ENCODE measurements at places on chromosomes 1 and 21. TPM values are rescaled to one million over a fixed set of nuclear protein-coding genes. Genes with fewer than 3 reads are reported as not detected.

DNA sequence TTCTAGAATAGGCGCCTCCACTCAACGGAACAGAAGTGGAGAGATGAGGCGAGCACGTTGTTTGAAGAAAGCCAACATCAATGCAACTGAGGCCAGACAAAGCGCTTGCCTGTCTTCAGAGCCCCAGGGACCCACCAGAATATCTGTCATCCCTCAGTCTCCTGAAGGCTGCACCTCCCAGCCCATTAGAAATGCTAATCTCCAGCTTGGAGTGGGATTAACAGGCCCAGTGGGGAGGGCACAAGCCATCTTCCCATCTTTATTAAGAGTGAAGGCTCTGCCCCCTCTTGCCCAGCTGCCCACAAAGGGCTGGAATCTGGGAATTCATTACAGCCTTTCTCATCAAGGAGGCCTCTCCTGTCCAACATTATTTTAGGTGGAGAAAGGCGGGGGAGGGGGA lies 16.8 kb upstream of the CNTN2 start:
- DNase-seq, result no peak

DNA sequence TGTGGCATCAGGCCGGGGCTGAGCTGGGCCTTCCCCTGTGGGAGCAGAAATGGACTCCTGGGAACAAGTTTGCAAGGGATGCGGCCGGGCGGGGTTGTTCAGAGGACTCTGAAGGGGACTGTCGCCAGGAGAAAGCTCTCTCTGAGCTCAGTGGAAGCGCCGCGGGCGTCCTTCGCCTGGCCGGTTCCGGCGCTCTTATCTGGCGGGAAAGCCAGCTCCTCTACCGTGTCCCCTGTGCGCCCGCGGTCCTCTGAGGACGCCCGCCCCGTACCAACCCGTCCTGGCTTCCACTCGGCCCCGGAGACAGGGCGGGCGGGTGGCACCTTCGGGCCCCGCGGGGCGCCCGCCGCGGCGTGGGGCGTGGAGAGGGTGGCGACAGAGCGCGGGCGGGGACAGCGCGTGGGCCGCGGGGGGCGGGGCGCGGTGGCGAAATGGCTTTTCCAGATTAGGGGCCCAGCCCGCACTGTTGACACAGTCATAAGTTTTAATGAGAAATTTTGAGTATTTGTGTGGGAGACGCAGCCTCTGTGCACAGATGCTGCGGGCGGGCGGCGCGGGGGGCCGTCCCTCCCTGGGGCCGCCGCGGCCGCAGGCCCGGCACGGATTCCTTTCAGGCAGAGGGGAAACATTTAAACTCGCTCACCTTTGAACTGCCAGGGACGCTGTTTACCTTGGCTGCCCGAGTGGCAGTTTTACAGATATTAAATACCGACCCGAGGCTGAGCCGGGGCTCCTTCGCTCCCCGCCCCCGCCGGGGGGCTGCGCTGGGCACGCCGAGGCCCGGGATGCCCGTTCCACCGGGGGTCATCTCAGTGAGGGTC lies 70.2 kb downstream of the FOXD2 start:
- no peak for DNase-seq

- peak; percentile 7 for DNase-seq
Observed at GRCh38 chr1:109762821-109763645, 690 bp downstream of the EPS8L3 start.

RUNX3 gene
- total RNA-seq, result 119 TPM

- DNase-seq, result no peak
Observed at GRCh38 chr1:151273924-151274466, 8.1 kb upstream of the ZNF687 start.

- peak; percentile 30 for DNase-seq
Observed at GRCh38 chr21:44551340-44551961, at the start of gene KRTAP10-2. TSS of gene KRTAP10-2 (minus strand) at chr21:44551505. CDS start at chr21:44551458, 47 bp downstream.

DNA sequence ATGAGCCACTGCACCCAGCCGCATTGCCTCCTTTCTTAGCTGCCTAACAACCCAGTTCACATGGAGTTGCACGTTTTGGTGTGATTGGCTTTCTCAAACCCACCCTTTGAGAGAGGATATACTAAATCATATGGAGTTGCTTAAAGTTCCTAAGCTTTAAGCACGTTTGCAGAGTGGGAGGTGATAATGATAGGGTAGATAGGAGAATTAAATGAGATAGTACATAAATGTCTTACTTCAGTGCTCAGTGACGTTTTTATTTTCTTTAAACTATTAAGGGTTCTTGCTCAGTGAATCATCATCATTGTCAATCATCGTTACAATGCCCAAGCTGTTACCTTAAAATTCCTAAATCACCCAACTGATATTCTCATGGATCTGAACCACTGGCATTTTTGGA lies 2.9 kb upstream of the SH3D21 start:
- no peak for DNase-seq

DNA sequence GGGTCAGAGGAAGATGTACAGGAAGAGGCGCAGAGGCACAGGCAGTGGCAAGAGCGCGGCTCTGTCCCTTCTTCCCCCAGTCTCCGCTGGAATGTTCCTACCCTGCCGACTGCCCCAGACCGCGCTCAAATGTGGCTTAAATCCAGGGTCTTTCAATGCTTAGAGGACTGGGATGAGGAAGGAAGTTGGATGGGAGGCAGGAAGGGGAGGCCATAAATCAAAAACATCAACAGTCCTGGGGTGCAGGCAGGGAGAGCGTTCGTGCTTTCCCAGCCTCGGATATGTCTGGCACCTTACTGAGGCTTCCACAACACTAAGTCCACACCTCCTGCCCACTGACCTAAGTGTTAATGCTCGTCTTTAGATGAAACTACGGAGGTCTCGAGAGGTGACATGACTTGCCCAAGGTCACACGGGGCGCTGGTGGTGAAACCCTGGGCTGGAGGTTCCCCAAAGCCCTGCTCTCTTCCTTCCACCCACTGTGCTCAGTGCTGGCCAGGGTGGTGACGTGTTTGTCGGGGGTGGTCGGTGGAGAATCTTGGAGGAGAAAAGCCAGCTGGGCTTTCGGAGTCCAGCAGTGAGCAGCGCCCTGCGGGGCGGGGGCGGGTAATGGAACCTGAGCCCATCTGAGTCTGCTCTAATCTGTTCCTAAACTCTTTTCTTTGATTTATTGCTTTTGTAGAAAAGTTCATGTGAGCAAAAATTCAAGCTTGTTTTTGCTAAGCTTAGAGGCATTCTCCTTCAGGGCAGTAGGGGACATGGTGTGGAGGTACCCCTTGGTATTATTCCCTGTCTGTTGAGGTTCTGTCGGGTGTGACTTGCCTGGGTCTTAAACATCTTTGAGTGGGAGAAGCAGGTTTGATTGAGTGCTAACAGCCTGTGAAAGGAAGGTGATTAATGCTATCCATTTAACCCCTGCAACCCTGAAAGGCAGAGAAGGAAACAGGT lies 708 bp downstream of the CDA start:
- DNase-seq, result no peak

DNA sequence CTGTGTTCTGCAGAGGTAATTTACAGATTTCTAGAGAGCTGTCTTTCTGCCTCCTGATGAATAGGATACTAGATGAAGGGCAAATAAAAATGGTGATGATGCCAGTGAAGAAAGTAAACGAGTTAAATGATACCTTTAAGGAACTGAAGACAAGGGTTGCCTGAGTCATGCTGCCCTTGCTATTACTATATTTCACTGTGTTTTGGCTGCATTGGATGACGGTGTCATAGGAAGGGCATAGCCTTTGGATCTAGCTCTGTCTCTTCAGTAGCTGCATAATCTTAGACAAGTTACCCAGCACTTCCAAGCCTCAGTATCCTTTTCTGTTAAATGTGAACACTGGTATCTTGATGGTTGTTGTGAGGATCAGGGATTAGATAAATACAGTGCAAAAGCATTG lies 131.5 kb upstream of the FGGY start:
- DNase-seq, result no peak

DNA sequence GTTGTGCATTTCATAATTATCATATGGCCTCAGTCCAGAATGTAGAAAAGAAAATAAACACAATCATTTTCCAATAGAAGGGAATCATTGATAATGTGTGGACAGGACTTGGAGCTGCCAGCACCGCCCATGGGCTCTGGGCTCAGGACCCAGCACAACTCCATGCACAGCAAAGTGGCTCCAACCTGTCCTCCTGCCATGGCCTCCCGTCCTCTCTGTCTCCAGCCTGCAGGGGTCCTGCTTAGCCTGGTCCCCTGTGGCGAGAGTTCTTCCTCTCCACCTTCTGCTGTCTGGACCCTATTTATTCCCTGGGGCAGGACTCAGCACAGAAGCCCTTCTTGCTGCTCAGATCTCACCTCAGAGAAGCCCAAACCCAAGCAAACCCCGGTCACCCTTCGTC lies 154.1 kb downstream of the CAMTA1 start:
- DNase-seq, result no peak

DNA sequence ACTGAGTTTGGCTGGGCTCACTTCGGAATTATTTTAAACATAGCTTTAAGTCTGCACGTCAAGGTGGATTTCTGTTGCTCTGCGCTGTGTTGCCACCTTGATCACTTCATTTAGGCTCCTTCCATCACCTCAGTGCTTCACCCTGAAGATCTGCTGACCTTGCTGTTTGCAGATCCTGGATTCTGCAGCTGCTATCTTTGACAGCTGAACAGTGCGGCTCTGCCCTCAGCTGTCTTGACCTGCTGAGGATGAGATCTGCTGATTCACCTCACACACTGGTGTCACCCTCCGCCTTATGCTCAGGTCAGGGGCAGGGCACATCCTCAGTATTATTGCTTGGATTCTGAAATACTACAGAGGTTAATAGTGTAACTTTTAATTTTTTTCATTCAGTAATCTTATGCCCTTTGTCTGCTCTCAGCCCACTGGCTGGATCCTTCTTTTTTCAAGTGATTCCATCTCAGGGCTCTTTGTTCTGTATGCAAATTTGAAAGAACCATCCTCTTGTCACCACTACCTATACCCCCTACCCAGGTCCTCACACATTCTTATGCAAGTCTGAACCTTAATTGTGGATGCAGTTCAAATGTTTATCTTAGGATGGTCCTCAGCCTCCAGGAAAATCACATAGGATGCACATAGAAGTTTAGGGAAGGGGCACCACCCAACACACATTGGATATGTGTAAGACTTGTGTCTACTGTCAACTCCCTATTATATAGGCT lies 364.0 kb downstream of the OLFM3 start:
- no peak for DNase-seq

LIN28A gene
- total RNA-seq, result not detected

C1orf87 gene
- total RNA-seq, result not detected

- DNase-seq, result no peak
Observed at GRCh38 chr1:89261926-89262515, 10.6 kb downstream of the GBP5 start.

DNA sequence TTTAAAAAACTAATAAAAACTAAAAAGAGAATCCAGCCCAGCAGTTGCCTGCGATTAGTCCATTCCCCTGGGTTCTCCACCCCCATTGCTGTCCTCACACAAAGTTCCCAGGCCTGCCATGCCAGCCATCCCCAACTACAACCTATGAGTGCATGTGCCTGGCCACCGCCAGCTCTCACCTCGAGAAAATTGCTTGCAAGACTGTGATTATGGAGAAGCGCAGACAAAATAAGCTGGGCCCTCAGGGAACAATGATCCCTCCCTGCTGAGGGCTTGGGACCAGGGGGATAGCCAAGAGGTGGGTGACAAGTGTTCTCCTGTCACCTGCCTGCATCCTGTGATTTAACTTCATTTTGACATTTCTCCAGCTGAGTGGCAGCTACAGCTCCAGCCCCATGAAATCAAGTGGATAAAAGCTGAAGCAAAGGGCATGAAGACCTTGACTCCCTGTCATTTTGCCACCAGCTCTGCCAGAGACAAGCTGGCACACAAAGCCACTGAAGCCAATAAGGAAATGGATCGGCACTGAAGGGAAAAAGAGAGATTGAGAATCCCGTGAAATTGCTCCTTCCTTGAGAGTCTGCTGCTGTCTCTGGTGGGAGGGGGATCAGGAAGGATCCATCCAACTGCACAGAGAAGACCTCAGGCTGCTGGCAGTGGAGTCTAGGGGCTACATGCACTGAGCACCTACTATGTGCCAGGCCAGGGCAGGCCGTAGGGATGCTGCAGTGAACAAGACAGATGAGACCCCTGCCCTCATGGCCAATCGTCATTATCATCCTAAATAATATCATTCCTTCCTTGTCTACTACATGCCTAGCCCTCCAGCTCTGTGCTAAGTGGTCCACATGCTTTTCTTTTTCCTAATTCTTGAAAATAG lies 40.7 kb downstream of the MATN1 start:
- no peak for DNase-seq

TEX38 gene
- not detected for total RNA-seq

- no peak for DNase-seq
Observed at GRCh38 chr21:41850085-41850484, 29.1 kb downstream of the PRDM15 start.

NPR1 gene
- total RNA-seq, result not detected

FBLIM1 gene
- 0.21 TPM for total RNA-seq

DPM3 gene
- 26.4 TPM for total RNA-seq

DNA sequence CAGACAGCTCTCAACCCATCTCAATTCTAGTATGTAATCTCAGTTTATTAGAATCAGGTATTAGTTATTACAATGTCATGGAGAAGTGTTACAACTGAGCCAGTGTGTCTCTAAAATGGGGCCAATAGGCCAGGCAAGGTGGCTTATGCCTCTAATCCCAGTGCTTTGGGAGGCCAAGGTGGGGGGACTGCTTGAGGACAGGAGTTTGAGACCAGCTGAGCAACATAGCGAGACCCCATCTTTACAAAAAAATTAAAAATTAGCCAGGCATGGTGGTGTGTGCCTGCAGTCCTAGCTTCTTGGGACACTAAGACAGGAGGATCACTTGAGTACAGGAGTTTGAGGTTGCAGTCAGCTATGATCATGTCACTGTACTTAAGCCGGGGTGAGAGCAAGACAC lies 104.9 kb downstream of the BCAR3 start:
- DNase-seq, result no peak

- no peak for DNase-seq
Observed at GRCh38 chr1:207959141-207959825, 48.4 kb upstream of the CD34 start.

GRCh38 chr1:244874974-244875579 lies 10.7 kb upstream of the HNRNPU start:
- no peak for DNase-seq

PADI3 gene
- not detected for total RNA-seq

- DNase-seq, result no peak
Observed at GRCh38 chr1:221347706-221348105, 394.2 kb downstream of the DUSP10 start.

TRIM45 gene
- total RNA-seq, result 0.29 TPM

DNA sequence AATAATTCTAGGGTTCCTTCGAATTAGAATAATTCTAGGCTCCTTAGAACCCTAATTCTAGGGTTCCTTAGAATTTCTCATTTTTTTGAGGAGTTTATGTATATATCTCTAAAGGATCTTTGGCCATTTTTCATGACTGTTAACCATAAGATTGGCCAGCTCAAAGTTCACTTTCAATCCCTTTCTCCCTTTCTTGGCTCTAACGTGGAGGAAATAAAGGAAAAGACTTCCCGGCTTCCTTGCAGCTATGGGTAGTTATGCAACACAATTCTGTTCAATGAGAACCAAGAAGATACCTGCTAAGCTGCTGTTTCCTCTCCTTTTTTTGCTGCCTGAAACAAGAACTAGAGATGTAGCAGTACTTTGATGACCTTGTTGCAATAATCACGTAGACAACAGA lies 27.2 kb downstream of the SLC35A3 start:
- DNase-seq, result no peak

DNA sequence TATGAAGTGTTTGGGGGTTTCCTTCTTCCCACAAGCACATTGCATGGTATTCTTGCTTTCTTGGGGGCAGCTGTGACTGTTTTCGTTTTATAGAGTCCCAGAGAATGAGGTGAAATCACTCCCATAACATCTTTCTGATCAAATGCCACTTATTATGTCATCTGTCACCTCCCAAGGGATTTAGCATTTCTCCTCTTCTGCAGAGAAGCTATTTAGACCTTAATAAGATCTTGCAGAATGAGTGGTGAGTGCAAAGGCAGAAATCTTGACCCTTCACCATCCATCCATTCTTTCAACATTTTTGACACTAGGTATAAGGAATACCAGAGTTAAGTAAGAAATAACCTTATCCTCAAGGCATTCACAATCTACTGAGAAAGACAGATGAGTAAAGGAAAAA lies 318.6 kb upstream of the POU3F1 start:
- DNase-seq, result no peak
